ENCODE measurements at places on chromosomes 3 and 15. TPM values are rescaled to one million over a fixed set of nuclear protein-coding genes. Genes with fewer than 3 reads are reported as not detected.

Gene TMEM207
- 0.37 TPM for polyA plus RNA-seq

Gene GRM2
- polyA plus RNA-seq, result 0.63 TPM

Gene CNBP
- 446 TPM for polyA plus RNA-seq

Gene CPLX3
- polyA plus RNA-seq, result not detected

Gene CTXN2
- polyA plus RNA-seq, result not detected

Gene VWA5B2
- 0.95 TPM for polyA plus RNA-seq

Gene MKRN3
- 1.3 TPM for polyA plus RNA-seq

Gene UBL7
- 49.0 TPM for polyA plus RNA-seq
